ENCODE measurements at places on chromosomes 7 and 10. TPM values are rescaled to one million over a fixed set of nuclear protein-coding genes. Genes with fewer than 3 reads are reported as not detected.

PON1 gene
- total RNA-seq: not detected

PPP1R17 gene
- total RNA-seq: not detected

ASZ1 gene
- total RNA-seq: not detected

DNAJC2 gene
- total RNA-seq: 27.7 TPM

OR2A42 gene
- not detected for total RNA-seq

TBX20 gene
- under 0.01 TPM for total RNA-seq

ACTR3C gene
- total RNA-seq: 5.5 TPM

MKI67 gene
- total RNA-seq: 0.14 TPM

KCNH2 gene
- total RNA-seq: under 0.01 TPM

CYP2C18 gene
- 0.34 TPM for total RNA-seq

KIAA1217 gene
- 5.5 TPM for total RNA-seq

PITX3 gene
- not detected for total RNA-seq

FAM221A gene
- 4.4 TPM for total RNA-seq

UNCX gene
- total RNA-seq: not detected

TAS2R4 gene
- total RNA-seq: 1.0 TPM

ERLIN1 gene
- 89.9 TPM for total RNA-seq

MGAM2 gene
- not detected for total RNA-seq

EPO gene
- total RNA-seq: not detected

GPR15LG gene
- total RNA-seq: 1.2 TPM

EBF3 gene
- not detected for total RNA-seq

LCOR gene
- total RNA-seq: 44.7 TPM

SFTPA1 gene
- not detected for total RNA-seq

MYO1G gene
- 0.34 TPM for total RNA-seq

OR2A7 gene
- 1.6 TPM for total RNA-seq

STEAP1 gene
- 20.1 TPM for total RNA-seq

CYP3A7 gene
- 0.07 TPM for total RNA-seq

GRID2IP gene
- 0.14 TPM for total RNA-seq

All from nasal cavity respiratory epithelium epithelial cell of viscerocranial mucosa (primary cell).